ENCODE measurements at places on chromosomes 1 and 21.

DNA sequence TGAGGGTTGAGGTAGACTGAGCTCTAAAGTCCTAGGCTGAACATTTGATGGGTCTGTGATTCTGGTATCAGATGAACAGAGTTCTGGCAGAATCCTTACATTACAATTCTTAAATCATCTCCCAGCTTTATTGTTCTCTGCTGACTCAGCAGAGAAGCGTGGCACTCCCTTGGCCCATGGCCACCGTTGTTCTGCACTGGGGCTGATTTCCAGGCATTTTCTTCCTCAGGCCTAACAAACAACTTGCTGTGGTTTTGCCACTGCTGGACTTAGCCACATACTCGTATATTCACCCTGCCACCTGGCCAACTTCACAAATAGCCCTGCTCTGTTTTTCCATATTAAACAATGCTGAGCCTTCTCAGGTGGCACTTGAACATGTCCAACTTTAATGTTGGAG is 223.2 kb downstream of the TNR start:
- no peak for DNase-seq

GRCh38 chr1:84991097-84991920 is 5.6 kb downstream of the MCOLN2 start:
- no peak for DNase-seq

- DNase-seq: no peak
Observed at GRCh38 chr21:41219498-41220207, 51.7 kb downstream of the BACE2 start.

DNA sequence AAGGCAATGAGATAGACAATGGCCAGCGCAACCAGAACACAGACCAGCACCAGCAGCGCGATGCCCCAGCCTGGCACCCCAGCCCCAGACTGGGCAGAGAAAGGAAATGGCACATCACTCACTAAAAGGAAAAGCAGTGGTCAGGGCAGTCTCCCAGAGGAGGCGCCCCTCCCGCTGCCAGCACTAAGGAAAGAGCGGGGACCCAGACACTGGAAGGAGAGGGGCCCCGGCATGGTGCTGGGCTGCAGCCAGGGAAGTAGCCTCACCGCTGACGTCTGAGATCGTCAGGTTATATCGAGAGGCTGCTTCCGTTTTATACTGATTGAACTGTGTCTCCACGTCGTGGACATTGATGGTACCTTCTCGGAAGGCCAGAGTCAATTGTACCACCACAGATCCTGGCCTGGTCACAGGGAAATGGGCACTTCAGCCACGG is 13.8 kb downstream of the TRIM46 start:
- DNase-seq: no peak

DNA sequence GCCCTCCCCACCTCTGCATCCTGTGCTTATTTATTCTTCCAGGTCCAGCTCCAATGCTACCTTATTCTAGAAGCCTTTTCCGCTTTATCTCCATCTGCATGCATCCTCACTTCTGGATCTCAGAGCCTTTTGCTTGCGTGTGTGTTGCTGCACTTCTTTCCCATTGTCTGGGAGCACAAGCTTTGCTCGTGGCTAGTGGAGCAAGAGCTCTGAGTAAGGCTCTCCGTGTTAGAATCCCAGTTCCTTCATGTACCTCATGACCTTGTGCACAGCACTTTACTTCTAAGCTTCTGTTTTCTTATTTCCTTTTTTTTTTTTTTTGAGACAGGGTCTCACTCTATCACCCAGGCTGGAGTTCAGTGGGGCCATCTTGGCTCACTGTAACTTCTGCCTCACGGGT is 140.0 kb upstream of the POU3F1 start:
- no peak for DNase-seq
